Pancreas (tissue), 10 donors: ENCODE measurements at places on chromosomes 3 and 15. TPM values are rescaled to one million over a fixed set of nuclear protein-coding genes. Genes with fewer than 3 reads are reported as not detected.

GRCh38 chr3:161372321-161373260 lies 1.3 kb upstream of the SPTSSB start:
- no peak for DNase-seq
- H3K27me3 ChIP-seq: no peaks in the 10 kb centered on the region
- H3K27ac ChIP-seq: no peak overlapping the region
- no peaks in the 10 kb centered on the region for H3K4me1 ChIP-seq

DNA sequence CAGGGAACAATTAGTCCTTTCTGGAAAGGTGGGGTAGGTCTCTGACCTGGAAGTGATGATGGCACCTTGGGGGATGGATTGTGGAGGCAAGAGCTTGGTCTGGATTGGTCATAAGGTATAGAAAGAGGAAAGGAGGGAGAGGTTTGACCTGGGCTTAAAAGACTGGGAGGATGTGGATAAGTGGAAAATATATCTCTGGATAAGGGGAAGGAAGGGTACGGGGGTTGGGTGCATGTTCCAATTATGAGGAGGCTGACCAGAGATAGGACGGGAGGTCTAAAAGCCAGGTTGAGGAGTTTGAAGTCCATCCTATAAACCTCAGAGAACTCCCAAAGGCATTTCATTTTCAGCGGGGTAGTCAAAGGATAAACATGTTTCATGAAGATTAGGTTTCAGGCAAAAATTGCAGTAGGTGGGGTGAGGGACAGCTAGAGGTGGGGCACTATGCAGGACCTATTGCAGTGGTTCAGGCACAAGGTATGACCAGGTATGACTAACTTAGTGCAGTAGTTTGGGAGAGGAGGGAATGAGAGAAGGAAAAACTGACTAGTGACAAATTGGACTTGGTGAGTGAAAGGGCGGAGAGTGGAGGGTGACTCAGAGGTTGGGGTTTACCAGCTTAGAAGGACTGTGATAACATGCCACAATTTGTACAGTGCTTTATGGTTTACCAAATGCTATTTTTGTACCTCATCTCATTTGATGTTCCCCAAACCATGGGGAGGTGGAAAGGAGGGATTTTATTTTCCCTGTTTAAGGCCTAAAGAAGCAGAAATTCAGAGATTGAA lies 10.7 kb downstream of the PDE8A start:
- H3K4me1 ChIP-seq: peaks cover 9% of the 10 kb centered on the region
- no peak for DNase-seq
- no peaks in the 10 kb centered on the region for H3K27me3 ChIP-seq
- H3K4me3 ChIP-seq: no peak overlapping the region
- no peak overlapping the region for H3K27ac ChIP-seq
- H3K36me3 ChIP-seq: no peaks in the 10 kb centered on the region

- H3K4me1 ChIP-seq: peaks cover 46% of the 10 kb centered on the region
- no peaks in the 10 kb centered on the region for H3K27me3 ChIP-seq
- DNase-seq: no peak
- H3K36me3 ChIP-seq: no peaks in the 10 kb centered on the region
Observed at GRCh38 chr15:67072442-67072841, 7.0 kb downstream of the SMAD3 start.

GRCh38 chr15:68709876-68710275 lies 110.8 kb downstream of the ANP32A start:
- H3K27me3 ChIP-seq: no peaks in the 10 kb centered on the region
- no peak overlapping the region for H3K27ac ChIP-seq
- no peak for DNase-seq
- H3K4me1 ChIP-seq: no peaks in the 10 kb centered on the region
- H3K4me3 ChIP-seq: no peak overlapping the region

DNA sequence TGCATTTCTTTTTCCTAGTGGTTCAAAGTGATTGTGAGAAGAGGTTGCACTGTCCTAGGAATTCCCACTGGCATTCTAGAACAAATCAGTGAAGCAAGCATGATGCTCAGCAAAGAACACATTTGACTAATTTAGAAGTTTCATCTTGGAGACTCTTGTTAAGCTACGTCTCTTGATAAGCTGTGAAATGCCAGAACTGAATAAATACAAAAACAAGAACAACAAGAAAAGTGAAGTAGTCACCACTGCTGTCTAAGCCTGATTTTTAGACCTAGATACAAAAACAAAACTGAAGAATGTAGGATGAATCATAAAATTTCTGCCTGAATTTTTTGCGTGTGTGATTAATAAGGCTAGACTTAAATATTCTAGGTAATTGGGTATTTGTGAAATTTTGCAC lies 1162.4 kb downstream of the TUSC7 start:
- DNase-seq: no peak
- no peaks in the 10 kb centered on the region for H3K27me3 ChIP-seq
- no peak overlapping the region for H3K4me3 ChIP-seq

The SEMA3F gene
- 2.5 TPM for total RNA-seq

The CCR4 gene
- 0.25 TPM for total RNA-seq

The ARPP21 gene
- total RNA-seq: not detected
